Activated CD8-positive, alpha-beta T cell treated with anti-CD3 and anti-CD28 coated beads for 36 hours (primary cell): ENCODE measurements at places on chromosomes 7 and 10. TPM values are rescaled to one million over a fixed set of nuclear protein-coding genes. Genes with fewer than 3 reads are reported as not detected.

GRCh38 chr7:100888291-100888987, 1.1 kb downstream of the UFSP1 start:
- no peak for DNase-seq

Gene HDAC9
- total RNA-seq = 3.0 TPM

DNA sequence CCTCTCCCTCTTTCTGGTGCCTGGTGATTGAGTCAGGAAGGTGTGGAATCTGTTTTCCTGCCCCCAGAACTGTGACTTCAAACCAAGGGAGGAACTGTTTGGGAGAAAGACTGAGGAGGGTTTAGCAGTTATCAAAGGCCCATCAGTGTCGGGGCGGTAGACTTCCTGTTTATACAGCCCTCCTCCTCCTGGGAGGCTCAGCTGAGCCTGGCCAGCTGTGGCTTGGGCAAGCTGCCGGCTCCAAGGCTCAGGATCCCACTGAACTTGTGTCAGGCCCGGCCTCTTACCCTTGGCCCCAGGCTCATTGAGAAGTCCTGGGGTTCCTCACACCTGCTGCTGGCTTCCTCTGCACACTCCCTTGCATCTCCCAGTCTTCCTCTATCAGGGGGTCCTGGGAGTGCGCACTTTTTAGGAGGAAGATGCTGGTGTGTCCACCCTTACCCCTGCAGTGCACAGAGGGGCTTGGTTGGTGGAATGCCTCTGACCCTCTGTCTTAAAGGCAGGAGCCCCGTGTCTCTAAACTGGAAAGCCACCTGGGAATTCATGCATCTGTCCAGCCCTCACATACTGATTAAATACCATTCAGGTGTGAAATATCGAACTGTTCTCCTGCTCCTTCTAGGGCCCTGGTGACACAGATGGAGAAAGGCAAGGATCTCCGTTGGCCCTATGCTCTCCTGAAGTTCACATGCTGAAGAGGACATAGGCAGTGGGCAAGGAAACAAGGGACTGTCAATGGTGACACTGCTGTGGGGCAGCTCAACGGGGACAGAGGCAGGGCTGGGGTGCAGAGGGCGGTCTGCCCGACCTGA, 32.4 kb downstream of the CXCL12 start:
- no peak for DNase-seq

GRCh38 chr7:46739518-46740234, 818.6 kb upstream of the IGFBP3 start:
- no peak for DNase-seq

GRCh38 chr7:131546583-131547141, 9.8 kb downstream of the PODXL start:
- peak; percentile 74 for DNase-seq

GRCh38 chr7:90346336-90347125, at the start of gene GTPBP10:
Gene GTPBP10 (plus strand): TSS chr7:90346716. CDS start chr7:90346742, 26 bp downstream.
- peak; percentile 96 for DNase-seq

Gene STOX1
- 0.22 TPM for total RNA-seq

Gene AKR1C8
- total RNA-seq = not detected

DNA sequence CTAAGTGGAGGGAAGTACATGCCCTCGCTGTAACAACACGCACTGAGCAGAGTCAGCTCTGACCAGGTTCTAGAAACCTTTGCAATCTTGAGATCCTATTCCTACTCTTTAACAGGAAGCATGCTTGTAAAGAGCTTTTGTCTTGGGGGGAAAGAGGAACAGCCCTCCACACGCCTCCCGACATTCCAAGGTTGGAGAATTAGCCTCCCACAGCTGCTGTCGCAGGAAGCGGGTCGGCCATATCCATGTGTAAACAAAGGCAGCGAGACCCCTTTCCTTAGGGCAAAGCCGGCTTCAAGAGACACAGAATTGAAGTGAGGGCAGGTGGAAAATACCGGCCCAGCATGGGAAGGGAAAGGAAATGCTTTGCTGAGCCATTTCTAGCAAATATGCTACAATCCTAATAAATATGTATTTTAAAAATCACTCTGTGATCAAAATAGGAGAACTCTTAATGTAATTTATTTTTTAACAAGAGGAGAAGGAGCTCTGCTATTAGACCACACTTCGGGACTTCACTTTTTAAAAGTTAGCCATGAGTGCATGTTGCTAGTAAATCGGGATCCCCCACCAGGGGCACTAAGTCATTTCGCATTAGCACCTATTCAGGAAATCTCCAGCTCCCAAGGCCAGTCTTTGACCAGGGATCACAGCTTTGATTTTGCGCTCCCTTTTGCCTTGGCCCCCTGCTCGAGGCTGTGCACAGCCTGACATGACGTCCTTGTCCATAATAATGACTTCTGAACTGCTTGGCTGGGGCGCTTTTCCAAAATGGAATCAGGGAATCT, 55.9 kb downstream of the FAM204A start:
- DNase-seq = no peak

DNA sequence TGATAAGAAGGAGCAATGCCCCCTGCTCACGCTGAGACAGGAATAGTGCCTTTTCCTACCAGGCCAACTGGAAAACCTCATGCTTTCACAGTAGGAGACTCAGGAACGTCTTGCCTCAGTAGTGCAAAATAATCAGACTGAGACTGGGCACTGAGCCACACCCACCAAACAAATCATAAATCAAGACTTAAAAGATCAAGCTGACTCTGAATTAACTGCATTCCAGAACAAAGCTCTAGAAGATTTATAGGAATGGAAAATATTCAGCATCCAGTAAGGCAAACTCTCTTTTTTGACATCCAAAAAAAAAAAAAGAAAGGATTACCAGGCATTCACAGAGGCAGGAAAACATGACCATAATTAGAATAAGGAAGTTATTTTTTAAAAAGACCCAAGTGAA, 30.5 kb upstream of the SLC18A3 start:
- no peak for DNase-seq

Gene LRRC18
- total RNA-seq = not detected
